ENCODE measurements at places on chromosomes 16 and 17. TPM values are rescaled to one million over a fixed set of nuclear protein-coding genes. Genes with fewer than 3 reads are reported as not detected.

Gene PKMYT1
- total RNA-seq: 3.9 TPM

Gene HS3ST2
- total RNA-seq: 1.0 TPM

Gene DRC3
- total RNA-seq: 1.1 TPM

Gene CACNG5
- total RNA-seq: not detected

Gene ADGRG1
- 13.6 TPM for total RNA-seq
